ENCODE measurements at places on chromosomes 12 and 14. TPM values are rescaled to one million over a fixed set of nuclear protein-coding genes. Genes with fewer than 3 reads are reported as not detected.

PSMA3 gene
- 108 TPM for total RNA-seq

- DNase-seq = no peak
Observed at GRCh38 chr12:44930972-44931600, 55.0 kb upstream of the NELL2 start.

DYNLL1 gene
- 254 TPM for total RNA-seq

GRCh38 chr12:56129206-56129941, 1.3 kb downstream of the ESYT1 start:
- DNase-seq = peak; percentile 88

CCDC175 gene
- not detected for total RNA-seq

DNA sequence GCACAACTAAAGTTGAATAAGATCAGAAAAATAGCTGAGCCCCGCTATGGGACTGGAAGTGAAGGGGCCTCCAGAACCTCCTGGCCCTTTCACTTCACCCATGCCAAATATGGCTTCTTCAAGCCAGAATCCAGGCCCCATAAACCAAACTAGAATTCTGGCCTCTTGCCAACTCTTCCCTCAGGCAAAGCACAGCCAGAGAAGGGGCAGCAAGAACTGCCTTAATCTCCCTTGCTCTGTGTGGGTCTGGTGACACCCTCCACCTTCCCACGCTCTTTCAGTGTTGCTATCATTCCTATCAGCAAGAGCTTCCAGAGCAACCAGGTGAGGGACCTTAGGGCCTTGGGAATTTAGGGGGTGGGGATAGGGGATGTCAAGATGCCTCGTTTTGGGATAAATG, 3.1 kb upstream of the PNMA1 start:
- DNase-seq = no peak

GRCh38 chr12:68850390-68850789, 42.4 kb downstream of the MDM2 start:
- no peak for DNase-seq

ALG10 gene
- 5.0 TPM for total RNA-seq

- DNase-seq = no peak
Observed at GRCh38 chr14:77882636-77883035, 82.7 kb downstream of the ADCK1 start.

DNA sequence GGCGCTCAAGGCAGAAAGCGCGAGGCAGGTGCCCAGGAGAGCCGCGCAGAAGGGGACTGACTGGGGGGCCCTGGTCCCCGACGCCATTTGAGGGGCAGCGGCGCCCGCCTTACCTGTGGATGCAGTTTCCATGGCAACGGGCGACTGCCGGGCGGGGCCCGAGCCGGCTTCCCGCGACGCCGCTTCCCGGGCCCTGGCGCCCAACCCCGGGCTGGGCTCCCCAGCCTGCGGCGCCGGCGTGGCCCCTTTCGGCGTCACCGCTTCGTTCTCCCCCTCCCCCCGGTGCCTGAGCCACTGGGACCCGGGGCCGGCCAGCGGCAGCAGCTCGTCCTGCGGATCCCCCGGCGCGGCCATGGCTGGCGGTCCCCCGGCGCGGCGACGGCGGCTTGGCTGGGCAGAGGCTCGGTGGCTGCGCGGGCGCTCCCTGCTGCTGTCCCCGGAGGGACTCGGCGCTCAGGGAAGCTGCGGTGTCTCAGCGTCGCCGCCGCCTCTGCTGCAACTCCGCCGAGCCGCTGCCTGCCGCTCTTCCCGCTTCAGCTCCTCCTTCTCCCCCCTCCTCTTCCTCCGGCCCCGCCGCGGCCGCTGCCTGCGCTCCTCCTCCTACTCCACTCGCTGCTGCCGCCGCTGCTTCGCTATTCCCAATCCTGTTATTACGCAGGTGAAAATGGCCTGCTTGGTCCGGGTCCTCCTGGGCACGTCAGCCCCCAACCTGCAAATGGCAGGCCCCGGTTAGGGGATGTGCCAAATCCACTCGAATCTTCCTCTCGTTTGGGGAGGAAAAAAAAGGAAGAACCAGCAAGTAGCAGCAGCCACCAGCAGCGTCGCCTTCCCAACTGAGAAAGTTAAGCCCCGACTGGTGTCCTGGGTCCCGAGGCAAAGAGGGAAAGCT, at the start of gene RTN1:
RTN1 (minus strand) TSS at position 500 of the 889 bp plus-strand sequence; CDS start at position 354, 146 bp downstream.
- DNase-seq = peak; percentile 71

DNA sequence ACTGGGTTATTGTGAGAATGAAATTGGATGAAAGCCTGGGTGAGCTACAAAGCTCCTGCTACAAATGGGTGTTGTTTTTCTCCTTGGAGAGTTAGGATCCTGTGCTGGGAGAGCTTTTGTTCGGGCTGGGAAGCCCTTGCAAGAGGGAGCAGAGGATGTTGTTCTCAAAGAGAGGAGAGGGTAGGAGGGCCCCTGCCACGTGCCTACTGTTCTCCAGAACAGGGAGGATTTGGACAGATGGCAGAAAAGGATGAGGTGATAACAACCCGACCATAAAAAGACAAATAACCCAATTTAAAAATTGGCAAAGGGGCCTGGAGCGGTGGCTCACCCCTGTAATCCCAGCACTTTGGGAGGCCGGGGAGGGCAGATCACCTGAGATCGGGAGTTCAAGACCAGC, 68.8 kb downstream of the GALNT16 start:
- no peak for DNase-seq

MFAP5 gene
- total RNA-seq = 297 TPM

FAM186B gene
- total RNA-seq = not detected

GRCh38 chr14:63713764-63714163, 14.1 kb downstream of the SGPP1 start:
- DNase-seq = no peak

DNA sequence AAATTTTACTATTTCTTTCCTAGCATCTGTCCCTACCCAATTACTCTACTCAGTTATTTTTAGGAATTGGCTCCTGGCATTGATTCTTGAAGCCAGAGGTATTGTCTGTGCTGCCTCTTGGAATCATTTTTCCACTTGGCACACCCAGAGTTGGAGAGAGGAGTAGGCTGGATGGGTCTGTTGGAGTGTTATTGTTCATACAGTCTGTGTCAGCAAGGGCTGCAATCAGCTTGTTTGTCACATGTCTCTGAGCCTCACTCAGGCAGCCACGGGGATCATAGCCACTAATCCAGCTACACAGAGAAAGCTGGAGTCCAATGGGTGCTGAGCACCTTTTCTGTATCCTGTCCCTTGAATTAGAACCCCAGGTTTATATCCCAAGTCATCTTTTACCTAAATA, 176.0 kb upstream of the DYRK2 start:
- DNase-seq = no peak

NFATC4 gene
- 120 TPM for total RNA-seq

DNA sequence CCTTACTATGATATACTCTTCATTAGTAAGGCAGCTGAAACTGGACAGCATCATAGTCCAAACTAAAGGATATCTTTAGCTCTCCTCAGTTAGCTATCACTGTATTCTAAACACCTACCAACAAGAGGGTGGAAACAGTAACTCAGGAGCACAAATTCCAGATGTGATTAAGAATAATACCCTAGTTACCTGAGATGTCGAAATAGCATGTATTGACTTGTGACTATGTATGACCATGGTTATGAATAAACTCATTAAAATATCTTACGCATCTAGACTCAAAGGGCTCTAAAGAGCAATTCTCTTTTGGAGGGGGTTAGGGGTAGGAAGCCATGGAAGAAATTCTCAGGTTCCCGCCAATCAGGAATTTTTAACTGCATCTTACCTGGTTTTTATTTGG, 90.8 kb downstream of the C2CD5 start:
- DNase-seq = no peak

CACNA2D4 gene
- 3.2 TPM for total RNA-seq

DNA sequence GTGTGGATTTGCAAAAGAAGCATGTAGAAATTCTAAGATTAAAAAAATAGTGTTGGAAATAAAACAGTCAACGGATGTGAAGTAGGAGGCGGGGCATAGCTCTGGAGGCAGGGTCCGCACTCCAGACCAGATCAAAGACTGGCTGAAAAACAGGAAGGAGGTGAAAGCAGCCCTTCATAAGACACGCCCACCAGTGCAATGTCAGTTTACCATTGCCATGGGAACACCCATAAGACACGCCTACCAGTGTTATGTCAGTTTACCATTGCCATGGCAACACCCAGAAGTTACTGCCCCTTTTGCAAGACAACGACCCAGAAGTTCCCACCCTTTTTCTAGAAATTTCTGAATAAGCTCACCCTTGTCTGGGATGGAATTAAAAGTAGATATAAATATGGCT, 87.1 kb downstream of the FZD10 start:
- no peak for DNase-seq

DNA sequence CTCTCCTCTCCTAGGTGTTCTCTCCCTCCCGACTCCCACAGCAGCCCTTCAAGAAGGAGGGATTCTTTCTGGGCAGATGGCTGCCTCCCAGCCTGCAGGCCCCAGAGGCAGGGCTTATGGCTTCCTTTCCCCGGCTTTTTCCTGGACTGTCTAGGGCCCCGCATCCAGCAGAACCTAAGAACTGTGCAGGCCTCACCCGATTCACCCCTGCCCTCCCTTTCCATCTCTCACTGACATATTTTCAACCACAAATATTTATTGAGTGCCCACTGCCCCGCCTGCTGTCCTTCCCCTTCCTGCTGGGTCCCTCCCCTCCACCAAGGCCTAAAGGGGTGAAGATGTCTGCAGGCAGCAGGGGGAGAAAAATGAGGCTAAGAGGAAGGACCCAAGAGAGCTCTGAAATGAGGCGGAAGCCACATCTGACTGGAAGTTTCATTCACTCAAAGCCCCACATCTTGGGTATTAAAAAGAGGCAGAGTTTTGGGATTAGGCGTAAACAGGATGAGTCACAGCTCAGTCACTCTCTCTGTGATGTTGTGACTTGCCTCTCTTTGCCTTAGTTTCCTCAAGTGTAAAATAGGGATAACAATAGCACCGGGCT, 2.9 kb downstream of the SCNN1A start:
- peak; percentile 67 for DNase-seq

- DNase-seq = no peak
Observed at GRCh38 chr12:44654646-44655639, 221.2 kb downstream of the NELL2 start.

C3AR1 gene
- total RNA-seq = 6.6 TPM

DNA sequence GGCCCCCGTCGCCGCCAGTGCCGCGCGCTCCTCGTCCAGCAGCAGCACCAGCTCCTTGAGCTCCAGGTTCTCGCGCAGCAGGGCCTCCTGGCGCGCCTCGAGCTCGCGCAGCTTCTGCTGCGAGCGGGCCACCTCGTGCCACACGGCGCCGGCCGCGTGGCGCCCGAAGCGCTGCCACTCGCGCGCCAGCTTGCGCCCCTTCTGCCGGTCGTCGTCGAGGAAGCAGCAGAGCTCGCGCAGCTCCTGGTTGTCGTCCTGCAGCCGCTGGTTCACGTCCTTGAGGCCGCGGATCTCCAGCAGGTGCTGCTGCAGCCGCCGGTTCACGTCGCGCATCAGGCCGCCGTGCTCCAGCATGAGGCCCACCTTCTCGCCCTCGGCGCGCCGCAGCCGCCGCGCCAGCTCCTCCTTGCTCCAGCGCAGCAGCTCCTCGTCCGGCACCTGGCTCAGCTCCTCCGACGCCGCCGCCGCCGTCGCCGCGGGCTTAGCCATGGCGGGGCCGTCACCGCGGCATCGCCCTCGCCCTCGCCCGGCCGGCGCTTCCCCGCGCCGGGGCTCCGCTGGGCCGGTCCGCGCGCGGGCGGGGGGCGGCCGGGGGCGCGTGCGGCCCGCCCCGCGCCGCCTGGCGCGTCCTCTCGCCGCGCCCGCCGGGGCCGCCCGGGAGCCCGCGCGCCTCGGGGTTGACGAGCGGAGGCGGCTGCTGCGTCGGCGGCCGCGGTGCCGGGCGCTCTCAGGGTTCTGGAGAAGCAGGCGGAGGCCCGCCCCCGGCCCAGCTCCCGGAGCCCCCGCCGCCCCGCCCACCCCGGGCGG, at the start of gene CCDC85C:
CCDC85C (minus strand) TSS at position 737 of the 807 bp plus-strand sequence; CDS start at position 489, 248 bp downstream.
- no peak for DNase-seq

GRCh38 chr12:107459641-107460040, 226.0 kb upstream of the PWP1 start:
- no peak for DNase-seq

STAB2 gene
- total RNA-seq = under 0.01 TPM

DNA sequence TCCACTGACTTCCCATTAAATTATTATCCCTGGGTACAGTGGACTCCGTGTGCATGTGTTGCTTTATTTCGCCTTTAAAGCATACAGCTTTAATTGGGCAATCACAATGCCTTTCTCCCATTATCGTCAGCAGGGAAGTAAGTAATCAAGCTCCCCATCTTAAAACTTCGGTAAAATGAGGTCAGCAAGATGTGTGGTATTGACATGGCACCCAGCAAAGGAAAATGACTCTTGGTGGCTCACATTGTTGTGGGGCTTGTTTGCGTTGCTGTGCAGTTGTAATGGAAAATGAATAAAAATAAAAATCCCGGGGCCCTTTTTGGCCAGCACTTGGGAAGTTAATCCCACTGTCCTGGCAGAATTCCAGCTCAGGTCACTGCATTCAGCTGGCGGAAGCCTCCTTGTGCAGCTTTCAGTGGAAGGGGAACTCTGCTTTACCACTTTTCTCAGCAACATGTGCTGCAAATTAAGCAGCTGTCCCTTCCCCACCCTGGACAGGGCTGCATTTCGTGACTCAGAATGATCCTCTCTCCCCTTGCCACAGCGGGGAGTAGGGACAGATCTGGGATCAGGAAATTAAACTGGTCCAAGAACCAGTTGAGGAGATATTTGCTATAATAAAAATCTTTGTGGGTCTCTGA, 13.9 kb upstream of the ATP2A2 start:
- peak; percentile 81 for DNase-seq

OR6C74 gene
- total RNA-seq = not detected

GRCh38 chr14:98592611-98593170, 679.3 kb downstream of the BCL11B start:
- DNase-seq = no peak

- DNase-seq = no peak
Observed at GRCh38 chr12:62930546-62931425, 4.2 kb downstream of the PPM1H start.

DNA sequence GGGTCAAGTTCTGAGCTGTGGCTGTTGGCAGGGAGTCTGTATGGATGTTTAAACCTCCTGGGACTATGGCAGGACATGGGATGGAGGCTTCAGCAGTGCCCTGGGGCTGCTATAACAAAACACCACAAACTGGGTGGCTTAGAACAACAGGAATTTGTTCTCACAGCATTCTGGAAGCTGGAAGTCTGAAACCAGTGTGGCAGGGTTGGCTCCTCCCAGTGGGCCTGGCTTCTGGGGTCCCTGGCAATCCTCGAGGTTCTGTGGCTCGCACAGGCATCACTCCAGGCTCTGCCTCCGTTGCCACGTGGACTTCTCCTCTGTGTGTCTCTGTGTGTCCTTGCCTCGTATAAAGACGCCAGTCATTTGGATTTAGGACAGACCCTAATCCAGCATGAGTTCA, 39.9 kb downstream of the FZD10 start:
- DNase-seq = peak; percentile 13
